CD4-positive, CD25-positive, alpha-beta regulatory T cell (primary cell): ENCODE measurements at places on chromosomes 2 and 18. TPM values are rescaled to one million over a fixed set of nuclear protein-coding genes. Genes with fewer than 3 reads are reported as not detected.

GRCh38 chr2:10980886-10981425, 69.2 kb downstream of the KCNF1 start:
- no peak for DNase-seq

DNA sequence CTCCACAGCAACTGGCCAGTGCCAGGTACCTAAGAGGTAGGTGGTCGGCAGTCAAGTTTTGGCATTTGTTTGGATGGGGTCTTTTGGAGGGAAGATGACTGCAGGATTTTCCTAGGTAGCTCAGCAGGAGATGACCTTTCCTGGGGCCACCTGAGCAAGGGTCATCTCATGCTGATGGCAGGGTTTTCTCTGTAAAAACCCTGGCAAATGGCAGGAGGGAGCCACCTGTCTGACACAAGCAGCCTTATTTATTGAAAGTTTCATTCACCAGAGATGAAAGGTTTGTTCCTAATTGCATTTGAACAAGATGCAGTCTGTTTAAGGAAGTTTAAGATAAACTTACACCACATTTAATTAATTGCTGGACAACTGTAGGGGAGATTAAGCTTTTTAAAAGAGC, 31.6 kb upstream of the ACAA2 start:
- DNase-seq = no peak

DNA sequence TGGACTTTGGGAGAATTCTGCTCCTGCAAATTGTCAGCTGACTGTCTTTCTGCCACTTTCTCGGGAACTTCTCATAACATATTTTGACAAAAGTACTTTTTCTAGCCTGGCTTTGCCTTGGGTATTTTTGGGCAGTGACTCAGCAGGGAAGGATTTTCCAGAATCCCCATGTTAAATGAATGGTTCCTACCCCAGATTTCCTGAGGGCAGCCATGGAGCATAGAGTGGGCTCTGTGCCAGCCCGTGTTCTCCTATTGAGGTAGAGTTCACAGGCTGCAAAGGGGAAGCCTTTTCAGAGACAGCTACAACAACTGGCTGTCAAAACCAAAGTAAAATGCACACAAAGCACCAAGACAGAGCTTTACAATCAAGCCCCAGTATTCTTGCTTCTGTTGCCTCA, 59.8 kb downstream of the BMP10 start:
- DNase-seq = no peak

DNA sequence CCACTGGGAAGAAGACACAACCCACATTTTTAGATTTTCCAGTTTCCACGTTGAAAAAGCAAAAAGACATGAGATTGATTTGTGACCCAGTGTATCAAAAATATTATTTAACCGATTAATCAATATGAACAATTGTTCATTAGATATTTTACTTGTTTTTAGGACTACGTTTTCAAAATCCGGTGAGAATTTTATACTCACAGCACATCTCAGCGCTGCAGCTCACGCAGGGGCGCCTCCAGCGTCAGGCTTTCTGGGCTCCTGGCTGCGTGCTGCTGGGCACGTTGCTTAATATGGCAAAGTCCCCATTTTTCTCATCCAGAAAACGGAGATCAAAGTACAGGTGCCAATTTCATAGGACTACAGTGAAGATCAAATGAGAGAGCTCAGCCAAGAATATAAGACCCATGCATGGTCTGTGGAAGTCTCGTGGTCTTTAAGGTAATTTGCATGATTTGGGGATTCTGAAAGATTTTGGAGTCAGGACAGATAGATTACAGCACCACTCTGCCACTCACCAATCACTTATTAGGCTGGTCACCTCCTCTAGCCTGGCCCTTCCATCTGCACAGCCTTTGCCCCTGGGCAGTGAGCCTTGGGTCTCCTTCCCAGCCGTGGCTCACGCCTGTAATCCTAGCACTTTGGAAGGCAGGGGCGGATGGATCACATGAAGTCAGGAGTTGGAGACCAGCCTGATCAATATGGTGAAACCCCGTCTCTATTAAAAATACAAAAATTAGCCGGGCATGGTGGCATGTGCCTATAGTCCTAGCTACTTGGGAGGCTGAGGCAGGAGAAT, 36.2 kb downstream of the PTPN18 start:
- no peak for DNase-seq

The SIX2 gene
- total RNA-seq = not detected
